Heart right ventricle (tissue), 16 donors: ENCODE measurements at places on chromosomes 2 and 18. TPM values are rescaled to one million over a fixed set of nuclear protein-coding genes. Genes with fewer than 3 reads are reported as not detected.

The CRYGC gene
- polyA plus RNA-seq: not detected

The MPP4 gene
- polyA plus RNA-seq: 0.16 TPM

The NOL4 gene
- polyA plus RNA-seq: 0.03 TPM

The RAB3GAP1 gene
- 27.2 TPM for polyA plus RNA-seq

The PDE1A gene
- 4.9 TPM for polyA plus RNA-seq

The CABYR gene
- polyA plus RNA-seq: not detected
